ENCODE measurements at places on chromosomes 12 and 14.

- no peak for DNase-seq
These were observed 59.7 kb downstream of the CALM1 start for GRCh38 chr14:90456551-90456950.

DNA sequence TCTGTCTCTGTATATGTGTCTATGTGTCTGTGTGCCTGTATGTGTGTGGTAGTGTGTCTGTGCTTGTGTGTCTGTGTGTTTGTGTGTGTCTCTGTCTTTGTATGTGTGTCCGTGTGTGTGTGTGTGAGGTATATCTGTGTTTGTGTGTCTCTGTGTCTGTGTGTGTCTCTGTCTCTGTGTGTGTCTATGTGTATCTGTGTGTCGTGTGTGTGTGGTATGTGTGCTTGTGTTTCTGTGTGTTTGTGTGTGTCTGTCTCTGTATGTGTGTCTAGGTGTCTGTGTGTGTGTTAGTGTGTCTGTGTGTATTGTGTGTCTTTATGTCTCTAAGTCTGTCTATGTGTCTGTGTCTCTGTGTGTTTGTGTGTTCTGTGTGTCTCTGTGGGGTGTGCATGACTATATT, 158.6 kb downstream of the TMEM121 start:
- DNase-seq: no peak

- no peak for DNase-seq
These were observed 63.8 kb downstream of the FBXO33 start for GRCh38 chr14:39368261-39368959.

DNA sequence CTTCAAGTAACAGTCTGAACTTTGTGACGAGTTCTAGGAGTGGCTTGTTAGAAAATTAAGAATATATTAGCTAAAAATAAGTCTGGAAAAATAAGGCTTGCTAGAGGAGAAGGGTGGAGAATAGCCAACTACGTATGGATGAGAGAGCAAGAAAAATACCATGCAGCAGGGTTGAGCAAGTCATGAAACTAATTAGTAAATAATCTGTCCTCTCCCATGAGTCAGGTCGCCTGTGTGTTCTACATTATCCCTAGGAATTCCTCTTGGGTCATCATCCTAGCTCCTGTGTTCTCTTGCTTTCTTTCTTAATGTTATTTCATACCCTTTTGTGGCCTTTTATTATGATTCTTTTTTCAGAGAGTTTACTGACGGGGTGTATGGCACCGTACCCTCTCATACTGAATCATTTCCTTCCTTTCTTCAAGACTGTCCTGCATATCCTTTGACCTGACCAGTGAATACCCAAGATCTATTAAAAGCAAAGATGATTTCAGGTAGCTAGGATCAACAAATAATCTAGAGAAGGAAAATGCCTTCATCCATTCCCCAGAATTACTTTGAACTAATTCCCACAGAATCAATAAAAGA, 177.2 kb upstream of the NPAS3 start:
- peak; percentile 40 for DNase-seq
